ENCODE measurements at places on chromosomes 5 and 9.

DNA sequence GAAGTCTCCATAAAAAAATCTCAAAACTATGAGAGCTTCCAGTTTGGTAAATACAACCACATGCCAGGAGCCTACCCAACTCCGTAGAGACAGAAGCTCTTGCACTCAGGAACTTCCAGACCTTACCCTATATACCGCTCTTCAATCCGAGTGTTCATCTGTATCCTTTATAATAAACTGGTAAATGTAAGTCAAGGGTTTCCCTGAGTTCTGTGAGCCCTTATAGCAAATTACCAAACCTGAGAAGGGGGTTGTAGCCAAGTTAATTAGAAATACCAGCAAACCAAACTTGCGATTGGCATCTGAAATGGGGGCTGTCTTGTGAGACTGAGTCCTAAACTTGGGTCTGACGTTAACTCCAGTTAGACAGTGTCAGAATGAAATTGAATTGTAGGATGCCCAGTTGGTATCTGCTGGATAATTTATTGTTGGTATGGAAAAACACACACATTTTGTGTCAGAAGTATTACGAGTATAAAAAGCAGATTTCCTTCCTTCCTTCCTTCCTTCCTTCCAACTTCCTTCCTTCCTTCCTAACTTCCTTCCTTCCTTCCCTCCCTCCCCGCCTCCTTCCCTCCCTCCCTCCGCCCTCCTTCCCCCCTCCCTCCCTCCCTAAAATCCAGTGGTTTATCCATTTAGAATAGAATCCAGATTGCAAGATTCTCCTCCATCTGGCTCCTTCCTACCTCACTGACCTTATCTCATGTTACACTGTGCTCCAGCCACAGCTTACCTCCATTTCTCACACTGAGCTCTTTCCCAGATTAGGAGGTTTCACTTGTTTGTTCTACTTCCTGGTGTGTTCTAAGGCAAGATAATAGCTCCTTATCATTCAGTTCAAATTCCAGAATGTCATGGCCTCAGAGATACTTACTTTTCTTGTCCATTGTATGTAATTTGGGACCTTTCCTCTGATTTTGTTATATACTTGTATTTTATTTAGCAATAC is 196.7 kb downstream of the WDR70 start:
- no peak for DNase-seq

DNA sequence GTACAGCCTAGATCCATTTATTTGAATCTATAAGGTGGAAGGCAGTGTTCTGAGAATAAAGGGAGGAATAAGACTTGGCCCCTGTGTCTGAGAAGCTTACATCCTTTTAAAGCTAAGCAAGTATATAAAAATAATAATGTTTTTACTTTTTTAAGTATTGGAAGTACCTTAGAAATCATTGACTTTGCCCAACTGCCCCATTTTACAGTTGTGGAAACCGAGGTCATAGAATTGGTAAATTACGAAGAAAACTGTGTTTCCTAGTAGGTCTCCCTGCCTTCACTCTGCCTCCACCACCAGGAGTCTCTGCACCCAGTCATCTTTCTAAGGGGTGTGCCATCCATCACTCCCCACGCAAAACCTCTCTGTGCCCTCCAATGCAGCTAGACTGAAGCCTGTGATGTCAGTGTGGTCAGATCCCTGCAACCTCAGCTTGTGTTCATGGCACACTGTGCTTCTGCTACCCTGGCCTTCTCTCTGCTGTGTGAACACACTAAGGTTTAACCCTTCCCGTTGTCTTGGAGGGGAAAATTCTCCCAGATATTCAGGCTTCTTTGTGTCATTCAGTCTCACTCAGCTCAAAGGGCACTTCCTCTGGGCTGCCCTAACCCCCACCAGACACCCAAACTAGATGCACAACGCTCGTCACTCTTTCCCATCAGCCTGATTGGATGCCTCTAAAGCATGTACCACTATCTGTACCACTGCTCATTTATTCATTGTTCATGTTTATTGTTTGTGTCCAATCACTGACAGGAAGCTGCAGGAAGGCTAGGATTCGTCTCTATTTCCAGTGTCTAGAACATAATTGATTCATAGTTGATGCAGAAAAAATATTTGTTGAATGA is 18.2 kb downstream of the ADRB2 start:
- no peak for DNase-seq

GRCh38 chr9:122125158-122125508 is 32.0 kb upstream of the TTLL11 start:
- DNase-seq, result peak; percentile 82

GRCh38 chr9:90325913-90326653 is 316.5 kb downstream of the DIRAS2 start:
- DNase-seq, result no peak

DNA sequence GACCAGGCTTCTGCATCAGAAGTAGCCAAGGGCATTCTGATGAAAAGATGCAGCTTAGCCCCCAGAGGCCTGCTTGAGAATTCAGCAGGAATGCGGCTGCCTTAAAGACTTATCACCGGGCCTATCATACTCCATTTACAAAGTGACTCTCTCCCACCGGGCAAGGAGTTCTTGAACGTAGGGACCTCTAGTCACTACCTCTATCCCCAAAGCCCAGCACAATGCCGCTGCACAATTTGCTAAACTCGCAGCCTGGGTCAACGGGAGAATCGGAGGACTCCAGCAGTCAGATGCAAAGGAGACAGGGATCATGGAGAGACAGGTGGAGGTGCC is 661 bp downstream of the PDCL start:
- DNase-seq, result no peak

- DNase-seq, result no peak
Measured at GRCh38 chr9:77092536-77092935, 73.1 kb downstream of the FOXB2 start.

GRCh38 chr9:3244963-3245653 is 280.7 kb downstream of the RFX3 start:
- DNase-seq, result no peak

DNA sequence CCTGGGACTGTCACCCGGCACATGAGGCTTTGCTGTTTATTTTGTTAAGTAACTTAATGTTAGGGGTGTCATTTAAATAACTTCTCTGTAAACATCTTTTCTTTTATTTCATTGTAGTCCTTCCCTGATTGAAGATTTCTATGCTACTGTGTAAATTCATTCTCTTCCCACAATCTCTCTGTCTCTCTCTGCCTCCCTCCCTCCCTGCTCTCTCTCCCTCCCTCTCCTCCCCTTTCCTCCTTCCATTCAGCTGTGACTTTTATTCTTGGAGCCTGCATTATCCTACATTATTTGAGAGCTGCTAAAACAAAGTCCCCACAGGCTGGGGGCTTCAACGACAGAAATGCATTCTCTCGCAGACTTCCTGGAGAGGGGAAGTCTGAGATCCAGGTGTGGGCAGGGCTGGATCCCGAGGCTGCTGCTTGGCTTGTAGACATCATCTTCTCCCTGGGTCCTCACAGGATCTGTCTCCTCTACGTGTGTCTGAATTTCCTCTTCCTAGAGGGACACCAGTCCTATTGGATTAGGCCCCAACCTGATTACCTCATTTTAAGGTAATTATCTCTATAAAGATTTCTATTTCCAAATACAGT is 18.4 kb downstream of the UBE2QL1 start:
- no peak for DNase-seq

DNA sequence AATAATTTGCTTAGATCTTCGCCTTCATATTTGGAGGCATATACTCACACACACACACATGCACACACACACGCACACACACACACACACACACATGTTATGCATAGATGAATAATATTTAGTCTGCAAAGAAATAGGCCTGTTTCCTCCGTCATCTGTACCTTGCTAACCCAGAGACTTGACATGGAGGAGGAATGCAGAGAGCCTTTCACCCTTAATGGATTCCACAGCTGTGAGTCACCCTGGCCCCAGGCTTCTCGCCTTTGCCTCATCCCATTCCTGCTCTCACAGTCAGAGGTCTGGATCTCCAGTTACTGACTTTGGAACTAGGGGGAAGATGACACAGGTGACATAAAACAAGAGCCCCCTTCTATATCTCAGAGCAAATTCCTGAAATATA is 29.7 kb downstream of the ZNF462 start:
- DNase-seq, result no peak

- peak; percentile 65 for DNase-seq
Measured at GRCh38 chr9:94065535-94065961, 18.7 kb upstream of the PTPDC1 start.

DNA sequence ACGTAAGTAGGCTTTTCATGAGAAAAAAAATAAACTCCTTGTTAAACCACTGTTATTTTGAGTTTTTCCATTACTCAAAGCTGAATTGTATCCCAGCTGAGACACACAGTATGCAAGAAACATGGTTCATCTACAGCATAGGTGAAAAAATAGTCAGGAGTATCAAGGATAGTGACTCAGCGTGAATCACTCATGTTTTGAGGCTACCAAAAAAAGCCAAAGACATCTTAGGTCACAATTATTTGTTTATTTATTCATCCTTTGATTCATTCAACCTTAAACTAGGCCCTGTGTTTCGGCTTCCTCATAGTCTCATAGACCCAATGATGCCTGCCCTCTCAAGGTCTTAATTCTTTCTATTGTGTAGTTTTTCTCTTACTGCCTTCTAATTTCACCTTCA is 32.9 kb upstream of the STX17 start:
- DNase-seq, result no peak

GRCh38 chr9:2727374-2727773 is 10.1 kb downstream of the KCNV2 start:
- no peak for DNase-seq

DNA sequence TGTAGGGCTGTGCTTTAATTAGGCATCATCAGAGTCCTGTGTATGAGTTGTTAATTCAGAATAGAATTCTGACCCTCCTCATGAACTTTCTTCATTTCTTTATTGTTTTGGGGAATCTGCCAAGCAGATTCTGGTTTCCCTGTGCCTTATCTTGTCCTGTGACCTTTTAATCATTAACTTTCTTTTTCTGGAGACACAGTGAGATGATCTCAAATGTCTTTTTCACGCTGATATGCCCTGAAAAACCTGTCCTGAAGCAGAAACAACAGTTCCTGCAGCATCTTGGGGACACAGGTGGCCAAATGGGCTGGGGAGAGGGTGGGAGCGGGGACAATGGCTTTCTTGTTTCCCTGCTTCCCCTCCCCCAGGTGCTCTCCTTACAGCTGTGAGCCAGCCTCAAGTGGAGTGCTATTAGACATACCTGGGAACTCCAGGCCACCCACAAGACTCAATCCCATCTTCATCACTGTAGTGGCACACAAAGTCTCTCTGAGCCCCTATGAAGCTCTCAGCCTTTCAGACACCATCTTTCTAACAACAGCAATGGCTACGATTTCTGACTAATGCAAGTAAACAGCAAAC is 213.8 kb downstream of the ATP10B start:
- DNase-seq, result no peak

DNA sequence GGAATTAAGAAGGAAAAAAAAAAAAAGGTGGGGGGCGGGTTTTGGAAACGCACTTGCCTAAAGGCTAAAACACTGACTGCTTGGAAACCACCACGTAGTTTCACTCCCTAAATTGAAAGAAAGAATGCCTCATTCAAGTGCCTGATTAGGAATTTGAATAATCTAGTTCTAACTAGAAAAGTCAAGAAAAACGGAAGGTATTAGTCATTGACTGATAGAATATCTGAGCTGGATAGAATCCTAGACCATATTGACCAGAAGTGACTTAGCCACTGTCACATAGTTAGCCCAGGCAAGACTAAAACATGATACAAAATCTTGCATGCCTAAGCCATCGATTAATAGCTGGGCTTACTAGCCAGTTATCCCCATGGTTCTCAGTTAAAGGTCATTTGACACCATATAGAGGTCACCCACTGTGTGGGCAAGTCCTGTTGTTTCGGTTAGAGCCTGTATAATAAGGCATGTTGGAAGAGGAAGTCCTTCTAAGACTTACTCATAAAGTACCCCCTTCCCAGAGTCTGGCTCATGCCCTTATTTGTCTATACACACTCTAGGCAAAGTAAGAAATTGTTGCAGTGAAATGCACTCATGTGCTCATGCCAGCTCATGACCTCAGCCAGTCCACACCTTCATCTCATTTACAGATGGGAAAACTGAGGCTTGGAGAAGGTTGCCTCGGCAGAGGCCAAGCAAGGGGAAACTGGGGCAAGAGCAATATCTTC is 40.2 kb downstream of the SH3RF2 start:
- DNase-seq, result no peak

DNA sequence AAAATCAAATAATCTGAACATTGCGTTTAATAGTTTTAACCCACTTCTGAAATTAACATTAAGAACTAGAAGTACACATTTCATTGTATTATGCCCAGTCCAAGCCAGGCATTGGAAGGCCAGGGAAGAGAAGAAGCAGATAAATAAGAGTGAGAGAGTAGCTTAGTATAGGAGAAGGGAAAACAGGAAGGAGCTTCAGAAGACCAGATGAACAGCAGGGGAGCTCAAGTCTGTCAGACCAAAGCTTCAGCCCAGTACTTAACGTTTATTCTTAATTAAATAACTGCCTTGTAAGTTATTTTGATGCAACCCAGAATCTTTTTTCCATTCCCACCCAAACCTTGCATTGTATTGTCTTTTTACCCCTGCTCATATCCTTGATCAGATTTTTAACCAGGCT is 11.5 kb upstream of the FAM120AOS start:
- DNase-seq, result no peak

DNA sequence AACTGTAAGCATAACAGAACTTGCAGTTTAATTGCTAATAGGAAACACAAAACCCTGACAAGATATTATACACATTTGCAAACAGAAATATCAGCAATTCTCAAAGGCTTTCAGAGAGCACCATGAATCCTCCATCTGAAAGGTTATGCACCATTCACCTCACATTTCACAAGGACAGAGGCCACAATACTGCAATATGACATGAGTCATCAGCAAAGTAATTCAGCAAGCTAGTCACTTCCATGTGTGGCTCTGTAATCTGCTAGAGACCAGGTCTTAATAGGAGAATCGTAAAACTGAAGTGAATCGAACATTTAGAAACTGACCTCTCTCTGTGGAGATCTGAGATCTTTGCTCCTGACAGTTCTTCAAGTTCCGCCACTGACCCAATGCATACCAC is 28.3 kb downstream of the IARS1 start:
- no peak for DNase-seq

DNA sequence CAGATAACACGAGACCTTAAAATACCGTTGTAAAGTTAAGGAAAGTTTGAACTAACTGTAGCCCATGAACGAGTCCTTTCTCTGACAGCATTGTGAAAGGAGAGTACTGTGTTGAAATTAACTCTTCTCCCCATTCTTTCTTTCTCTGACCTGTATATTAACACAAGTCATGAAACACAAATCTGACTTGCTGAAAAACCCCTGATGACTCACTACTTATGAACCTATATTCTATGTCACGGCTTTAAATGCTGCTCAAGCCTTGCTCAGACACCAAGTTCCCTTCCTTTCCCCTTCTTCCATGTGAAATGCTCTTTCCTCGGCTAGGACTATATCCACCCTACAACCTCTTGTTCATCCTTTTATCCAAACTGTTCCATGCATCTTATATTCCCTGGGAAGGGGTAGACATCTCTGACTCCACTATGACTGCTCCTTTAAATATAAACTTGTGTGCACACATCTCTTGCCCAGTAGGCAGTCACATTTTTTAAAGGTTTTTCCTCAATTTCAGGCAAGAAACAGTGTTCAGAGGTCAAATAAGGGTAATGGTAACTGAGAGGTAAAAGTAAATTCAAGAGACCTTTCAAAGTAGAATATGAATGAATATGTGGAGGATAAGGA is 142.9 kb downstream of the NFIB start:
- no peak for DNase-seq

Measured in pancreas (tissue), 10 donors.